ENCODE measurements at places on chromosomes 11 and 22.

DNA sequence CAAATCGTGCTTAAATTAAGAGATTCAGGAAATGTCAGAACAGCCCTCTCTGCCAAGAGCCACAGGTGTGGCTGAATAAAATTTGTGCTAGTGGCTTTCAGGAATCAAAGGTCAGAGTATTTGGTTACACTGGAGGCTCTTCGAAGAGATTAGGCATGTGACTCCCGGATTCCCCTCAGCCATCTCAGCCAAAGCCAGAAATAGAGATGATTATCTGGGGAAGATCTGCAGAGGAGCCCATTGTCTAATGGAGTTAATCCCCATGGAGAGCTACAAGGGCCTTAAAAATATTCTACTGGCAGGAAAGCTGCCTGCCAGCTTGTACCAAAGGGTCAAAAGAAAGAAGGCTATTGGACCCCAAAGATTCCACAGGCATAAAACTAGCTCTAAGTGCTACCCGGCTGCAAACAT lies 1259.5 kb downstream of the TBC1D22A start:
- DNase-seq, result no peak

GRCh38 chr11:118263695-118264568 lies at the start of gene MPZL2:
TSS of gene MPZL2 (minus strand) at chr11:118264297. CDS start at chr11:118264153, 144 bp downstream.
- peak; percentile 82 for DNase-seq

DNA sequence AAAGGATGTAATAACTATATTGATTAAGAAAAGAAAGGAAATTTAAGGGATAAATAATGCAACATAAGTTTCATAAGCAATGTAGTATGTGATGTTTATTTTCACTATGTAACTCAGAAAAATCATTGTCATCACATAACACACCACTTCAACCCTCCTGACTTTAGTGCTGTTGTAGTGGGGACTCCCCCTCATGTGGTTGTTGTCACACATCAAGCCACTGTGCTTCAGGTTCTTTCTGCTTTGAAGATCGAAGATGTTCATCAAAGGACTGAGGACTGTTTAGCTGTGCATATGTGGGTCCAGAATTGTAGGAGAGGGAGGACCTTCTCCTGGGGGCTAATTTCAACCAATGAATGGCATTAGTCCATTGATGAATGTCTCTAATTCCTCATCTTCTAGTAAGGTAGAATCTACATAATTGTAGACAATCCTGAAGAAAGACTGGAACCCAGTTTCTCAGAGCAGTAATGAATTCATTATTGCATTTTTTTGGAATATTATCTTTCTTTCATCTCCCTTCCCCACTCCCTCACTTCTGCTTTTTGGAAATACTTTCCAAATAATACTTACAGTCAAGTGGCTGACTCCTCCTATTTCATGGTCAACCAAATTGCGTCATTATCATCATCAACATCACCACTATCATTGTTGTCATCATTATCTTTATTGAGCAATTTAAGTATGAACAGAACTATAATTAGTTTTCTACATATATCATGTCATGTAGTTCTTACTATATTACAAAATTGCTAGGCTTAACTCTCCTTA lies 9.8 kb upstream of the CARD16 start:
- no peak for DNase-seq

- no peak for DNase-seq
Measured at GRCh38 chr11:77102246-77103210, at the start of gene OMP. TSS of gene OMP (plus strand) at chr11:77102840. CDS start at chr11:77102840, 0 bp downstream.

- DNase-seq, result no peak
Measured at GRCh38 chr11:117565709-117566108, 231.3 kb downstream of the DSCAML1 start.

DNA sequence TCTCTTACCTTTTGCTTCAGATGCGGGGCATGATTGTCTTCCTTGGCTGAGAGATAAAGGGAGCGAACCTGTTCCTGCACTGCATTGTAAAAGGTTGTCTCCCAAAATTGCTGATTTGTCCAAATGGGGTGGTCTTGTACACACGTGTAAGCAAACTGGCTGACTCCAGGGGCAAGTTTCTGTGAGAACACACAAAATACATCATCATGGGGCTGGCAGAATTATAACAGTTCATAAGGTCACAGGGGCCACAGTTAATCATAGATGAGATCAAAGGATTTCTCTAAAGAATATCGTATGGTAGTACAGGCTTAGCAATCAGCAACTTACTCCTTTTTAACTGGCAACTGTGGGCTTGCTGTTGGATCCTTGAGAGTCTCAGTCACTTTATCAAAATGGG lies 194.3 kb downstream of the SWAP70 start:
- no peak for DNase-seq

DNA sequence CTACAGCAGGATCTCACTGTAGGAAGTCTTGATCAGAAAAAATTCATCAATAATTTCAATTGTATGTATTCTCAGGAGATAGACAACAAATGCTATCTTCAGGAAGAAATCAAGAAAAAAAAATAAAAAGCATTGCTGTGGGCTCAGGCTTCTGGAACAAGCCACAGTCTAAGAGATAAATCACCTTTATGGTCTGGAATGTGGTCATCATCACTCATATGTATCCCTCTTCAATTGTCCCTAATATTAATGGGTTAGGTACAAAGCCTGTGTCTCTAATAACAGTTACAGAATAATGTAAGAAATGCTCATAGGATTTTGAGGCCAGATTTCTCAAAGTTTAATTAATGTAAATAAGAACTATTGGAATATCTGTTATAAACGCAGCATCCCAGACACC lies 305.9 kb upstream of the ANO3 start:
- DNase-seq, result no peak

DNA sequence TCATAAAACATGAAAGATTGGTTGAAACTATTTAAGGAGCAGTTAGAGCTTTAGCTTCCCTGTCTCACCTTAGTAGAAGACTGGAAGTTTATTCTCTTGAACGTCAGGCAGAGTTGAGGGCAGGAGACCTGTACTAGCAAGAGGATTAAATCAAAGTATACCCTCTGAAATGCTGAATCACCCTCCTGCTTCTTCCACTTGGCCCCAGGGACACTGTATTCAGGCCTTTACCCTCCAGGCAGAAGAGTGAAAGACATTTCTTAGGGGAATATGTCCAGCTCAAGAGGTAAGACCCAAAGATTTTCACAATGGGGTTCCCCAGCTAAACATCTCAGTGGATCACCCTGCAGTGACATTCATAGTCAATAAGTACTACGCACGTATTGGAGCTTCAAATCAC lies 11.9 kb downstream of the APOA4 start:
- DNase-seq, result peak; percentile 15

- DNase-seq, result no peak
Measured at GRCh38 chr11:105767931-105768330, 158.1 kb downstream of the GRIA4 start.

GRCh38 chr22:45885941-45886395 lies 91.0 kb downstream of the WNT7B start:
- no peak for DNase-seq

- DNase-seq, result peak; percentile 68
Measured at GRCh38 chr11:65315204-65315865, 669 bp downstream of the CDC42EP2 start.

GRCh38 chr22:18032455-18033101 lies 8.2 kb upstream of the MICAL3 start:
- DNase-seq, result peak; percentile 28

DNA sequence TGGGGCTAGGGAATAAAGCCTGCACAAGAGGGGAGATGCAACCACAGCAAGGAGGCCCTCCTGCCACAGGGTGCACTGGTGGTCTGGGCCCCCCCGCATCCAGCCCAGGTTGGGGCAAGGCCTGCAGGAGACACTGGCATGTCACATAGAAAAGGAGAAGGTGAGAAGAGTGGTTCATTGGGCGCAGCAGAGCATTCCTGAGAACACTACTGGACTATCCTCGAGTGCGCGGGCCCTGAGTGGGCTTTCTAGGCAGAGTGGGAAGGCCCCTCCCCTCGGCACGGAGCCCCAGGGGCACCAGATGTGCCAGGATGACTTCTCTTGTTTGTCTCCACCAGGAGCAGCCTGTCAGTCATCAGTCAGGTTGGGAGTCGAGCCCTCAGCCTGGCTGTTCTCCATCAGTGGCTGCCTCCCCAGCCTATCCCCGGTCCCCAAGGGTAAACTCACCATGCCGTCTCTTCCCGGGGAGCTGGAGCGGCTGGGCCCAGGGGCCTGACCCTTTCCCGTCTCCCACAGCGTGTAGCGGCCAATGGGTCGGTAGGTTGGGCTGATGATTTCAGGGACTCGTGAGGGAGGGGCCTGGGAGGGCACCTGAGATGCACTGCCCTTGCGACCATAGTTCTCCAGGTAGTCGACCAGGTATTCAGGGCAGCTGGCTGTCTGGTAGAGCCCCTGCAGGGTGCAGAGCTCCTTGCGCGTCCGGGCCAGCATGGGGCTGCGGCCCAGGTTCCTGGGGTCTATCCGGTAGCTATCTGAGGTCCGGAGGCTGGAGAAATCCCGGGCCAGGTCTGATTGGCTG lies 9.0 kb downstream of the USP2 start:
- DNase-seq, result no peak

- DNase-seq, result no peak
Measured at GRCh38 chr22:31244046-31244942, 32.2 kb downstream of the LIMK2 start.

GRCh38 chr11:128963744-128964325 lies 21.2 kb upstream of the TP53AIP1 start:
- no peak for DNase-seq

DNA sequence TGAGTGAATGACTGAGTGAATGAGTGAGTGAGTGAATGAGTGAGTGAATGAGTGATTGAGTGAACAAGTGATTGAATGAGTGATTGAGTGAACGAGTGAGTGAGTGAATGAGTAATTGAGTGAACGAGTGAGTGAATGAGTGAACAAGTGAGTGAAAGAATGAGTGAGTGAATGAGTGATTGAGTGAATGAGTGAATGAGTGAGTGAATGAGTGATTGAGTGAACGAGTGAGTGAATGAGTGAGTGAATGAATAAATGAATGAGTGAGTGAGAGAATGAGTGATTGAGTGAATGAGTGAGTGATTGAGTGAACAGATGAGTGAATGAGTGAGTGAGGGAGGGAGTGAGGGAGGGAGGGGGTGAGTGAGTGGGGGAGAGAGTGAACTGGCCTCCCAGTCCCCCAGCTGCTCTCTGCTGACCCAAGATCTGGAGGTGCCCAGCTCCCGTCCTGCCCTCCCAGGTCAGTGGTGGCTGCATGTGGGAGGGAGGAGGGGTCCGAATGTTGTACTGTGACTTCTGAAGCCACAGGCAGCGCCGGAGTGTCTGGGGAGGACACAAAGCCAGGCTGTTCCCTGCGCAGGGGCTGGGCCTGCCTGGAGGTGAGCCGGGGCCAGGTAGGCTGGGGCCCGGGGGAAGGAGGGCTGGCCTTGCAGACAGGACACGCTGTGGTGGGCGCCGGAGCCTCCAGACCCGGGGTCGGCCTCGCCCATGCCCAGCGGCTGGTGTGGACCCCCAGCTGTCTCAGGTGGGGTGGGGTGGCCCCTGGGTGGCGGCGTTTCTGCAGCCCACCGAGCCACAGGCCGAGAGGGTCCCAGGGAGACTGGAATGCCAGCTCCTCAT lies 17.8 kb upstream of the PIM3 start:
- no peak for DNase-seq

DNA sequence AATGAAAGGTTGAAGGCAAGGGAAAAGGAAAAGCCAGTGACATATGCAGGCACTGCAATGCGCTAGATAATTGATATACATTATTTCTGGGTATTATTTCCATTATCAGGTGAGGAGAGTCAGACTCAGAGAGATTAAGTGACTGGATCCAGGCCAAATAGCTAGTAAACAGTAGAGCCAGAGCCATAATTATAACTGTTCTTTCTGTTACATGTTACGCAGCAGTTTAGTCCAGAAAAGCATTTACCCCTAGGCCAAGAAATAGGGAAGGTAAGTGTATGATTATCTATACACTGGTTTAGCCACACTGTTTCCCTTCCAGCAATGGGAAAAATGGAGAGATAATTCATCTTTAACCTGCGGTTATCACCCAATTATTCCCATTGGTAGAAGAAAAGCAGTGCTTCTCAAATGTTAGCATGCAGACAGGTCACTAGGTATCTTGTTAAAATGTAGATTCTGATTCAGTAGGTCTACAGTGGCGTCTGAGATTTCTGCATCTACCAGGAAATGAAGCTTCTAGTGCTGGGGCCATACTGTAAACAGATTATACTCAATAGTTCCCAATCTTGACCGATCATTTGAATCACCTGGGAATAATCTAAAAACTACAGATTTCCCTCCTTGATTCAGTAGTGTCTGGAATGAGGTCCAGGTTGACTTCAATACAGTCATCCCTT lies 69.4 kb downstream of the RBFOX2 start:
- no peak for DNase-seq

DNA sequence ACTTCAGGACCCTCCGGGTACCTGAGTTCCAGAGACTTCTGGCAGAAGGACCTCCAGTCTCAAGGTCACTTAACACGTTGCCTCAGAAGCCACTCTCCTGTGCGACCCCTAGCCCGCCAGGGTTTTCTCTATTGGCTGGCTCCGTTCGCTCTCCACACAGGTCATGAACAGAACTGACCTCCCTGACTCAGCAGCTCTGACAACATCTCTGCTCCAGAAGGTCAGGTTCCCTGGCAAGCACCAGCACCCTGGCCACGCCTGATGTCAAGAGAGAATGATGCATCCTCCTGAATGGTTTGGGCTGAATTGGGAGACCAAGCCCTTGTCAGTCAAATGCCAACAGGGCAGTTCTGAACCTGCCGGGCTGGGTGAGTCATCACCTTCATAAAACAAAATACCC lies 84.3 kb upstream of the TMEM45B start:
- DNase-seq, result no peak

DNA sequence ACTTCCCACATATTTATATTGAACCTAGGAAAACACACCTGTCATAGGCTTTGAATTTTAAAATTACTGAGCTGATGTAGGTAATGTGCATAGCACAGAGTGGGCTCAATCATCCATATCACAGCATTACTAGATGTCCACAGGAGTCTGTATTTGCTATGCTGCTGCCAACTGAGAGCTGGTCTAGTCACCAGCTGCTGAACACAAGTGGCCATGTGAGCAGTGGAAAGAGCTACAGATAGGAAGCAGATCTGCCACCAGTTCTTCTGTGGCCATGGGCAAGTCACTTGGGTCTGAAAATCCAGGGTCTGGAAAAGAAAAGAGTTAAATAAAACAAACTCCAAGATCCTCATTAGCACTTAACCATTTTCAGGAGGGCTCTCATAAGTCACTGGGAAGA lies 91.8 kb downstream of the APIP start:
- DNase-seq, result no peak

- no peak for DNase-seq
Measured at GRCh38 chr11:34064291-34064690, 12.8 kb downstream of the CAPRIN1 start.

DNA sequence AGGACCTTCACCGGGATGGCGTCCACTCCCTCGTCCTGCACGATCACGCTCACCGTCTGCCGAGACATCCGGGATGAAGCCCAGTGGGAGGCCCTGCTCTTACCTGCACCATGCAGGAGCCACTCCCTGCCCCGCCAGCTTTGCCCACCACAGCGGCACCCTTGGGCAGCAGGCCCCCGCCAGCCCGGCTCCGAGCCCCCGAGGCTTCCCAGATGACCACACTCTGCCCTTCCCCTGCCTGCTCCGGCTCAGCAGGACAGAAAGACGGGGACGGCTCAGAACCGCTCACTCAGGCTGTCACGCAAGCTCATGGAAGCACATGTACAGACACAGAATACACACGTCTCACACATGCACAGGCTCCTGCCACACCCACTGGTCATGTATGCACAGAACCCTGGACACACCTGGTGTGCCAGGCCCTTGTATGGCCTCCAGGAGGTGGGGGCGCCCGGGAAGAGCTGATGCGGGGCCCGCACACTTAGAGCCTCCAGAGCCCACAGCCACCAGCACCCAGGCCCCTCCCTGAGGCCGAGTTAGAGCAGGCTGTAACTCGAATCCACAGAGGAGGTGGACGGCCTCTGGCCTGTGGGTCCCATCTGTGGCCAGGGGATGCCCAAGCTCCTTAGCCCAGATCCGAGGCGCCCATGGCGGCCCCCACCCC lies 8.9 kb upstream of the MAPK11 start:
- DNase-seq, result no peak

Measured in small intestine (tissue), 16 donors.